GM12878 (cell line): ENCODE measurements at places on chromosomes 16 and 17. TPM values are rescaled to one million over a fixed set of nuclear protein-coding genes. Genes with fewer than 3 reads are reported as not detected.

DNA sequence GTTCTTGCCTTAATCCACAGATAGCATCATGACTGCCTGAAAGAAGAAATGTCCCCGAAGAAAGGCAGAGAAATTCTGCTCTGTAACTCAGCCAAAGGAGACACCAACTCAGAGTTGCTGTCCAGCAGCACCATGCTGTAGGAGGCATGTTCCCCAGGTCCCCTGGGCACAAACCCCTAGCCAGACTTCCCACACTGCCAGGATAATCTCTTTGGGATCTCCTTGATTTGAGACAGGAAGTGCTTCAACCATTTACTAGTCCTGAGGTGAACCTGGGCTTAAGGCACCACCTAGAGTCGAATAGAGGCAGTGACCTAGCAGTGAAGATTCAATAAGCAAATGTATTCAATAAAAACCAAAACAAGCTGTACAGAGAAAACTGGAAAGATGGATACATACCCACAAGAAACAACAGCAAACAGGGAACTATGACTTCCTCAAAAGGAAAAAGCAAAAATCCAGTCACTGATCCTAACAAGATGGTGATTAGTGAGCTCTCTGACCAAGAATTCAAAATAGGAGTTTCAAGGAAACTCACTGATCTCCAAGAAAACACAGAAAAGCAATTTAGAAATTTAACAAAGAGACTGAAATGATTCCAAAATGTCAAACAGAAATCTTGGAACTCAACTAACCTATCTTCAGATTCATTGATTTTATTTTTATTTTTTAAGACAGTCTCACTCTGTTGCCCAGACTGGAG is 5.7 kb downstream of the OR4D2 start:
- peak; percentile 3 for DNase-seq
- no peak overlapping the region for H3K4me3 ChIP-seq
- H3K27ac ChIP-seq = no peak overlapping the region
- no peaks in the 10 kb centered on the region for H3K4me1 ChIP-seq

DNA sequence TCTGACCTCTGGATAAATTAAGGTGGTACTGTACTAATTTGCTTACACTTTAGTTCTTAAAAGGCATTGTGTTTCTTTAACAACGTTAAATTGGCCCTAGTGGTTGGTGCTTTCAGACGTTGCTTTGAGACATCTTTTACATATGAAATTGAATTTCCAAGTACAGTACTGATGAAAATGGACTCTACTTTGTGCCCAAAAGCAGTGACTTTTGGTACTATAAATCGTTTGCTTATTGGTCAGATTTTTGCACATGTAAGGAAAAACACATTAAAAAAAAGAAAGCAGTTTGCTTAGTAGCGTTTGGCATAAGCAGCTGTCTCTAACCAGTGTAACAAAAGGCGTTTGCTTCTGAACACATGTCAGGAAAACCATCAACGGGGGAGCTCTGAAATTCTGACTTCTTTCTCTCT is 139.6 kb downstream of the CDK5R1 start:
- H3K36me3 ChIP-seq = no peaks in the 10 kb centered on the region
- no peak overlapping the region for H3K27ac ChIP-seq
- no peaks in the 10 kb centered on the region for H3K27me3 ChIP-seq
- no peak overlapping the region for H3K4me3 ChIP-seq

DNA sequence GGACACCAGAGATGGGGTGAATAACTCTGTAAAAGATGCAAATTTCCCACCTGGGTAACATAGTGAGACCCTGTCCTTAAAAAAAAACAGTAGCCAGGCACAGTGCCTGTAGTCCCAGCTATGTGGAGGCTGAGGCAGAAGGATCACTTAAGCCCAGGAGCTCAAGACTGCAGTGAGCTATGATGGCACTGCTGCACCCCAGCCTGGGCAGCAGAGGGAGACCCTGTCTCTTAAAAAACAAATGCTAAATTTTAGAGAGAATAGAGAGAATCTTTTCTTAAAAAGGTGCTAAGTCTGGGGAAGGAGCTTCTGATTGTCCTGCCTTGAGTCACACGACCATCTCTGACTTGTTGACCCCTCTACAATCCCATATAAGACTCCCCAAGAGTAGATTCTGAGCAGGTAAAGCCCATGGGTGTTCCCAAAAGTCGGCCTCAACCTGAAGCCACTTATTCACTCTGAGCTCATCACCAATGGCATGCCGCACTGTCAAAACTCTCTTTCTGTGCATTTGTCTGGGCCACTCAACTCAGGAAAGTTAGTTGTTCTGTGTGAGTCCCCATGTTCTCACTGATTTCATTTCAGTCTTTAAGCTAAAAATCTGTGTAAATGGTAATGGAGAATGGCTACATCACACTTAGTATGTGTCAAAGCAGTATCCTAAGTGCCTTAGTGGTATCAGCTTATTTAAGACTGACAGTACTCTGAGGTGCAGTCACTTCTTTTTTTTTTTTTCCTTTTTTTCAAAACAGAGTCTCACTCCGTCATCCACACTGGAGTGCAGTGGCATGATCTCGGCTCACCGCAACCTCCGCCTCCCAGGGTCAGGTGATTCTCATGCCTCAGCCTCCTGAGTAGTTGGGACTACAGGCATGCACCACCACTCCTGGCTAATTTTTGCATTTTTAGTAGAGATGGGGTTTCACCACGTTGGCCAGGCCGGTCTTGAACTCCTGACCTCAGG is 41.6 kb downstream of the PRKCB start:
- no peak for DNase-seq
- no peak overlapping the region for H3K4me3 ChIP-seq
- peak overlapping the region; percentile 69 for H3K27ac ChIP-seq

DNA sequence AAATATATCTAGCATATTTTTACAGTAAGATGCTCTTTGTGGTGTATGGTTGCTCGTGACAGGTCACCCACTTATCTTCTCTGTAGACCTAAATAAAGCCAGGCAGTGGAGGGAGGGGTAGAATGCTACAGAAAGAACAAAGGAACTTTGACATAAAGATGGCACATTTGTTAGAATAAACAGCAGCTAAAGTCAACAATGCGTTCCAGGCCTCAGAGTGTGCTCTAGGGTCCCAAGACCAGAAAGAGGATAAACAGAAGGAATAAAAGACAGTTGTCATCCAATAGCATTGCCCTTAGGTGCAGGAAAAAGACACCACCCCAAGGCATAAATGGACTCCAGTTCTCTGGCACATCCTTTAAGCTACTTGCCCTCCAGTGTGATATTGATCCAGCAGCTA is 523.0 kb upstream of the CDH11 start:
- no peak for DNase-seq
- no peaks in the 10 kb centered on the region for H3K27me3 ChIP-seq
- H3K4me3 ChIP-seq = no peak overlapping the region

- H3K4me1 ChIP-seq = peaks cover 16% of the 10 kb centered on the region
- H3K4me3 ChIP-seq = peak within 1 kb of the TSS; percentile 55; the same call in 1 of the 2 replicates
- H3K27me3 ChIP-seq = peaks cover 1% of the 10 kb centered on the region
- H3K36me3 ChIP-seq = no peaks in the 10 kb centered on the region
- no peak for DNase-seq
- H3K27ac ChIP-seq = no peak within 1 kb of the TSS
Observed at GRCh38 chr17:7444682-7445618, at the start of gene CHRNB1. CHRNB1 (plus strand) TSS chr17:7445061; CDS start chr17:7445128, 67 bp downstream.

DNA sequence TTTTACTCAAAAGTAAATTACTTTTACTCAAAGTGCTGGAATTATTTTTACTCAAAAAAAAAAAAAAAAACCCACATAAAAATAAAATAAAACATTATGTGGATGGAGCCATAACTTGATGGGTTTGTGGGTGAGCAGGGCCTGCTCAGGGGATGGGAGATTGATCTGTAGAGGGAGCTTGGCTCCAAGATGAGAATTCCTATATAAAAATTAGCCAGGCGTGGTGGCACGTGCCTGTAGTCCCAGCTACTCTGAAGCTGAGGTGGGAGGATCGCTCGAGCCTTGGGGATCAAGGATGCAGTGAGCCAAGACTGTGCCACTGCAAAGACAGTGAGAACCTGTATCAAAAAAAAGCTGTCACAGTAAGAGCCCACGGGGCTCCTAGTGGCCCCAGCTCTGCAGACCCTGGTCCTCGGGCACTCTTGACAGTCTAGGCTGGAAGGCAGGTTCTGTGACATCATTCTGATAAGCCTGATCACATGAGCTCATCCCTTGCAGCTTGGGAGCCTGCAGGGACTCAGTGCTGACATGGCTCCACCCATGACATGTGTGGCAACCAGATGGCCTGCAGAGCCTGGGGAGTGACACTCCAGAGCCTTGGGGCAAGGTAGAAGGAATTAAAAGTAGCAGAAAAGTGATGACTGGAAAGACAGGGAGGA is 42.5 kb downstream of the ST3GAL2 start:
- no peaks in the 10 kb centered on the region; the same call in 1 of the 2 replicates for H3K4me1 ChIP-seq
- no peaks in the 10 kb centered on the region for H3K27me3 ChIP-seq
- no peak overlapping the region for H3K27ac ChIP-seq
- no peak overlapping the region for H3K4me3 ChIP-seq

- H3K4me1 ChIP-seq = no peaks in the 10 kb centered on the region
- 0 out of 2 replicates have a peak, but pooled peaks cover 2% of the 10 kb centered on the region for H3K27me3 ChIP-seq
- no peak for DNase-seq
Observed at GRCh38 chr16:77434022-77434529, 758 bp downstream of the ADAMTS18 start.

GRCh38 chr16:11399261-11399831 is 54.1 kb downstream of the RMI2 start:
- no peaks in the 10 kb centered on the region for H3K4me1 ChIP-seq
- no peak overlapping the region for H3K27ac ChIP-seq
- H3K4me3 ChIP-seq = no peak overlapping the region

DNA sequence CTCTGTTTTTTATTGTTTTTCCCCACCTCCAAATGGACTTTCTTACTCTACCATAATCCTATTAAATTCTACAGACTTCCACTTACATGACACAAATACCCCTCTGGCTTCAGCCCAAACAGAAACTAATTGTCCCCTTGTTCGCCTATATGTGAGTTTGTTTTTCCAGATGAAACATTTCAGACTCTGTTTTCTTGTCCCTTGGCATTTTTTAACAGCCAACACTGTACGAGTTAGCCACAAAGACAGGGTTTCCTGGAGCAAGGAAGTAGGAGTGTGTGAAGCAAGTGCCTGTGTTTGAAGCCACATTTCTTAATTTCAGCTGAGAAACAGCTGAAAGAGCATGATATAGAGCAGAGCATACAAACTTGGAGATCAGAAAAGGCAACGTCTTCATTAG is 382.2 kb upstream of the CDH5 start:
- DNase-seq = no peak
- no peaks in the 10 kb centered on the region for H3K27me3 ChIP-seq
- H3K27ac ChIP-seq = no peak overlapping the region
- no peaks in the 10 kb centered on the region for H3K36me3 ChIP-seq
- no peak overlapping the region for H3K4me3 ChIP-seq

DNA sequence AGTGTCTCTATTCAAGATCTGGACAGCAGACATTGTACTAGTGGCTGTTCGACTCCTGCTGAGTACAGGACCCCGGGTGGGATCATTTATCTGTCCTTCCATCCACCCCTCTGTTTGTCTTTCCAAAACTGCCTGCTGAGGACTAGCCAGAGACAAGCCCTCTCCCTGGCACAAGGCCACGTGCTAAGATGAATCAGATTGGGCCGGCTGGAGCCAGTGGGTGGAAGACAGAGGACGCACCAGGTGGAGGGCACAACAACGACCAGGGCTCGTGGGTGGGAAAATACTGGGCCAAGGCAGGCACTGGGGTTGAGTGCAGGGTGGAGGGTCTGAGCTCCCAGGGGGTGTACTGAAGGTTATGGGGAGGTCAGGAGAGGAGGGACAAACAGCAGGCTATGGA is 1.4 kb upstream of the CA7 start:
- H3K36me3 ChIP-seq = no peaks in the 10 kb centered on the region
- no peaks in the 10 kb centered on the region for H3K4me1 ChIP-seq
- peaks cover 4% of the 10 kb centered on the region; the same call in 1 of the 2 replicates for H3K27me3 ChIP-seq
- H3K4me3 ChIP-seq = no peak overlapping the region

- H3K27ac ChIP-seq = peak overlapping the region; percentile 83
- H3K4me1 ChIP-seq = peaks cover 63% of the 10 kb centered on the region
- H3K27me3 ChIP-seq = no peaks in the 10 kb centered on the region
- H3K36me3 ChIP-seq = no peaks in the 10 kb centered on the region
- DNase-seq = peak; percentile 71
Observed at GRCh38 chr17:58615768-58616659, 75.8 kb downstream of the TEX14 start.

GRCh38 chr17:71632328-71632727 is 488.5 kb upstream of the SOX9 start:
- no peaks in the 10 kb centered on the region for H3K36me3 ChIP-seq
- no peaks in the 10 kb centered on the region for H3K4me1 ChIP-seq

DNA sequence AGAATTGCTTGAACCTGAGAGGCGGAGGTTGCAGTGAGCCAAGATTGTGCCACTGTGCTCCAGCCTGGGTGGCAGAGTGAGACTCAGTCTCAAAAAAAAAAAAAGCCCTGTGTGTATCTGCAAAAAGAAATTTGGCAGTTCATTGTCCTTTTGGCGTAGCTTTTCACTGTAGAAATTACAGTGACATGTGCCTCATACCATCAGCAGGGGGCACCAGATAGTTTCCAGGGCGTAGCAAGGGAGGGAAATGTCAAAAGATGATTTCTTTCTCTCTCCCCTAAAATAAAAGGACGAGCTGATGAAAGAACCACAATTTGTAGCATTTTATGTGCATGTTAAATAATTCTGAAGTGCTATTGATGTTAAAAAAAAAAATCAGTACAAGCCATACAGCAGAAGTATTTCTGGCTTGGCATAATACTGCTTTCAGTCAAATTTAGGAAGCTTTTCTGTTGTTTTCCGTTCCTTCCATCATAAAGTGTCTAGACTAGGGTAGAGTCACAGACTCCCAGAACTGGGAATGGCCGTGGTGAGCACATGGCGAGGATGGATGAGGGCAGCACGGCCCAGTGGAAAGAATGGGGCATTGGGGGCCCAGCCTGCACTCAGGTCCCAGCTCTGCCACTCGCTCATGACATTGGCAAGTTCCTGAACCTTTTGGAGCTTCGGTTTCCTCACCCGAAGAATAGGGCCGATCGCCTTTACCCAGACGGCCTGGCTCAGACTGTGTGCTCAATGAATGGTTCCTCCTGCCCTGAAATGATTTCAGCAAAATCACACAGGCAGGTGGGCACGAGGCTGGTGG is 59.8 kb upstream of the RPH3AL start:
- 0 out of 2 replicates have a peak overlapping the region, but pooled peaks have one; percentile 23 for H3K4me3 ChIP-seq
- H3K4me1 ChIP-seq = peaks cover 37% of the 10 kb centered on the region
- no peak for DNase-seq
- no peaks in the 10 kb centered on the region for H3K36me3 ChIP-seq

DNA sequence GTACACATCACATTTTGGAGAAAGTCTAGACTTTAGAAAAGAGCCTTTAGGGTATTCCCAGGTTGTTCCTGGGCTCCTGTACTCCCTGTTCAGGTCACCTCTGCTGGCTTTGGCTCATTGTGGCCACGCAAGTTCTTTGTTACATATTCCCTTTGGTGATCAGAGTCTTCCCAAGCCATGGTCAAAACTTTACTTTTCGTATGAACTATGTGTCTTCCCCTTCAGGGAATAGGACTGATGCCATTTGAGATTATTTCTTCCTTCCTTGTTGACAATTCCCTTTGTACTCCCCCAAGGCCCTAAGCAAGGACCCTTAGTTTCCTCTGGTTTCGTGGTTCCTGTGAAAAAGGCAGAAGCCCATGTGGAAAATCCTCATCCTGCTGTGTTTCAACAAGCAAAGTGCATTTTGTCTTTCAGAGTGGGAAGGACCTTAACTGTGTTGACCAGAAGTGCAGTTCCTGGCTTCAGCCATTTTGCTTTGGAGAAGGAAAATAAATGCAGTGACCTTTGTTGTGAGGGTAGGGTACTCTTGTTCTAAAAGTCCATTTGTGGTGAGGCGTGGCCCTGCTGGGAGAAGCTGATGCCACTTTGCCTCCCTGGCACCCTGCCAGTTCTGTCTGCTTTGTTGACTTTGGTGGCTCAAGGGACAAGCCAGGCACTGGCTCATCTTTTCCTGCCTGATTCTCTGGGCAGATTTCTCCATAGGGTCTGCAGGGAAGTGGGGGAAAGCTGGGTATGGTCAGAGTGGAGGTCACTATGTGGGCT is 55.1 kb downstream of the ZNRF1 start:
- no peak overlapping the region for H3K27ac ChIP-seq
- no peak overlapping the region for H3K4me3 ChIP-seq
- 0 out of 2 replicates have a peak, but pooled peaks cover 8% of the 10 kb centered on the region for H3K4me1 ChIP-seq
- H3K27me3 ChIP-seq = no peaks in the 10 kb centered on the region
- no peak for DNase-seq

The KRT27 gene
- total RNA-seq = not detected in 2 replicates

The TBKBP1 gene
- total RNA-seq = 0.69 and 1.5 TPM in 2 replicates
